ENCODE measurements at places on chromosomes 1 and 21.

DNA sequence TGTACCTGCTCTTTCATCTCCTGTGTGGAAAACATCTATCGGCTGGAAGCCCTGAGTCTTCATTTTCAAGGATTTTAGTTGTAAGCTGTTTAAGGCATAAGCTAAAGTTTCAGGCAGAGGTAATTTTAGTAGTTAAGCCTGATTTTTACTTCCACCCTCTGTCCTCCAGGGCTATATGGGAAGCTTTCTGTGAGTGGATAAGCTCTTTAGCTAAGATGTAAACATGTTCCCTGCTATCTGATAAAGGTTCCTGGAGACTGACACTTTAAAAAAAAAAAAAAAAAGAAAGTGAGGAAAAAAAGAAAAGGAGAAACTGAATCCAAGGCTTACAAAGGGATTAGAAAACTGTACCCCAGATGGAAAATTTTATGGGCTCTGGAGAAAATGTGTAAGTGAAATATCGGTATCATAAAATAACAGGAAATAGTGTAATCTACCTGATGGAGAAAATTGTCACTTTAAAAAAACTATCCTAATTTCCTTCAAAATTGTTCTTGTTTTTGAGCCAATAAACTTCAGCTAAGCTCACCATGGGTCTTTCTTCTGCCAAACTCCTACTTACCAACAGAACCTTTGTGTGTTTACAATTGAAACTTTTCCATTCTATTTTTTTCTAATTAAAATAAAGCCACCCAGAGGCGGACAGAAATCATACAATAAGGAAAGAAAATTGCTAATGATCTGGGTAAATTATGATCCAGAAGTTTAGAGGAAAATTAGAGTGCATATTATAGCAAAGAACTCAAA is 180.5 kb downstream of the TGFB2 start:
- no peak for DNase-seq

- no peak for DNase-seq
Observed at GRCh38 chr1:235929216-235929615, 62.5 kb upstream of the LYST start.

- no peak for DNase-seq
Observed at GRCh38 chr1:173562813-173563212, 40.1 kb downstream of the SLC9C2 start.

- no peak for DNase-seq
Observed at GRCh38 chr1:78419309-78419708, 71.5 kb upstream of the PTGFR start.

- no peak for DNase-seq
Observed at GRCh38 chr1:117008656-117009055, 7.1 kb downstream of the CD101 start.

DNA sequence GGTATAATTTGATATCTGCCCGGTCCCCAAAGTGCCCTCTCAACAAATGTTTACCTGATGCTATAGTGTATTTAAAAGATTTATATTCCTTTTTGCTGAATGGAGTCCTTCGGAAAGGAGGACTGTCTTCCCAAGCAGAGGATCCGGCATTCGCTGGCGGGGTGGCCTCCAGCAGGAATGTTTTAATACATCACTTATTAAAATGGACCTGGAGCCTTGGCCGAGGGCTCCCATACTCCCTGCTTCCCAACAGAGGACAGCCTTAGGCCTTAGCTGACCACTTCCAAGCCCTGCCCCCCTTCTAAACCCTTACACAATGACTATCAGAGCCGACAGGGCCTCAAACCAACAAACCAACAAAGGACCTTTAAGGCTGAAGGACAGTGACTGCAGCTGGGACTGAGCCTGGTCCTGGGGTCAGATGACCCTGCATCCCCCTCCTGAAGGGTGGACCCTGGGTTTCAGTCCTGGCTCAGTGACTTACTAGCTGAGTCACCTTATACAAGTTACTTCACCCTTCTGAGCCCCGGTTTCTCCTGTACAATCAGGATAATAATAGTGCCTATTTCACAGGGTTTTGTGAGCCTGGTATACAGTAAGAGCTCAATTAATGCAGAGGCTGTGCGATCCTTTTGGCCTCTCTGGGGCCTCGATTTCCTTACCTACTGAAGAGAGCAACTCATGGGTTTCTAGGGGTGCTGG is 5.6 kb downstream of the CAMK2N1 start:
- DNase-seq = no peak
